Right cardiac atrium (tissue), 5 donors: ENCODE measurements at places on chromosomes 1 and 21.

- no peak for DNase-seq
Observed at GRCh38 chr1:41236781-41237180, 5.3 kb downstream of the SCMH1 start.

- DNase-seq: no peak
Observed at GRCh38 chr21:36750576-36750959, 51.7 kb downstream of the SIM2 start.

DNA sequence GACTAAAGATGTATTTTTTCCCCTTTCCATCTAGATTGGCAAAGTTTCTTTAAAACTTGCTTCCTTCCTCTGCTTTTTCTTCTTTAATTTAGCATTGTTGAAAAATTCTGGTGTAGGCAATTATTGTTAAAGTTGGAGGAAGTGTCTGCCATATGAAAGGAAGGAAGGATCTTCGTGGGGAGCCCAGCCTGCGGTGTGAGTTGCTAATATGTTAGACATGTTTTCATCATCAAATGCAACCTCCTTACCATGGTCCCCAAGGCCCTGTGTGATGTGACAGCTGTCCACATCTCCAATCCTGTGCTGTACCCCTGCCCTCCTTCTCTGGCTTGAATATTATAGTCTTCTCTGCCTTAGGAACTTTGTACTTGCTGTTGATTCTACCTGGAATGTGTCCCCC lies 81.0 kb upstream of the ZBTB18 start:
- DNase-seq: no peak

GRCh38 chr21:34565238-34565637 lies 49.7 kb downstream of the RCAN1 start:
- DNase-seq: no peak
